ENCODE measurements at places on chromosomes 5 and 9.

DNA sequence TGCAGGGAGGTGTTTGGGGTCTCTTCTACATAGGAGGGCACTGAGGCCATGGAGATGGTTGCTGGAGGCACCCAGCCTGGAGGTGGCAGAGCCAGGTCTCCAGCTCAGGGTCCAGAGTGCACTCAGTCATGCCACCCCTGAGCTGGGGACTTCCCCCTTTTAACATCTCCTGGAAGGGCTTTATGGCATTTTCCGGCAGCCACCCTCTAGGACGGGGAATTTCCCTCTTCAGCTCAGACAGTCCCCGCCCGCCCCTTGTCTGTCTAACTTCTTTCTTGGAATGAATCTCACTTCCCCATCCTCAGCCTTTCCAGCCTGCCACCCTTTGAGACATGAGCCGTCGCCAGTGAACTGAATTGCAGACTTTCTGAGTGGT is 49.9 kb downstream of the COL15A1 start:
- peak; percentile 80 for DNase-seq

- no peak for DNase-seq
Measured at GRCh38 chr5:4330327-4330726, 734.7 kb downstream of the IRX1 start.

DNA sequence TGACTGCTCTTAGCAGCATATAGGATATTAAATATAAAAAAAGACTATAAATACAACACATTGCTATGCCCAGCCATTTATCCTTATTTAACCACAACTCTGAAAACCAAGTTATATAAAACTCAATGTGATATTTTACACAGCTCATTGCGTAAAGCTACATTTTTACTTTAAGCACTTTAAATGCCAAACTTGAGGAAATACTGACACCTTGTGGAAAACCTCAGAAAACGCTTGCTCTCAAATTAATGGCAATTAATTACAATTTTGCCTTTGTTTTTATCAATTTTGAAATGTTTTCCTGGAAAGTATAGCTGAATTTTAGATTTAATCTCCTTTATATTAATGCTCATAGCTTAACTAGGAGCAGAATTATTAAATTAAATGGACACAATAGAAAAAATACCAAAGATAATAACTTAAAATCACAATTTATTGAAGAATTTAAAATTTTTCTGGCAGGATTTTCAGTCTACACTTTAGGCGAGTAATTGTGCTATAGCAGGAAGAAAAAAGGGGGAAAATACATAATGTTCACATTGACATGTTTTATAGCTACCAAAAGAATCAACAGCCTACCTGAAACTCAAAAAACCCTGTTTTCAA is 25.2 kb upstream of the PLAC8L1 start:
- DNase-seq: no peak

- no peak for DNase-seq
Measured at GRCh38 chr9:106751681-106752080, 111.3 kb upstream of the ZNF462 start.

Data from activated naive CD4-positive, alpha-beta T cell treated with anti-CD3 and anti-CD28 coated beads for 36 hours (primary cell).